ENCODE measurements at places on chromosomes 1 and 21.

DNA sequence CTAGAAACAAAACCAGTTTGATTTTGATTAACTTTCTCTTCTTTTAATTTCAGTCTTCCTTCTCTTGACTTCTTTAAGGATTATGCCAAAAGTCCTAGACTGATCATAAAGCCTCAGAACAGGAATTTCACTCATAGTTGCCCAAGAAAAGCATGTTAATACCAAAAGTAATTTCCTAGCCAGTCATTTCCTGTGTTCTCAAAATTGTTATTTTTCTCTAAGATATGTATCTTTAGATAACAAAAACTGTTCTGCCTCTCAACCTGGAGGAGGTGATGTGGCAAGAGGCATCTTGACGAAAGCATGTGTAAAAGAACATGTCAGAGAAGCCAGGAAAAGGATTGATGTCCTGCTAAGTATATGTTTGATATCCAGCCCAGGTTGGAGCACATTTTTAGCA lies 78.0 kb upstream of the IPO9 start:
- H3K27me3 ChIP-seq, result no peaks in the 10 kb centered on the region
- no peak overlapping the region for H3K27ac ChIP-seq
- no peak for DNase-seq
- no peak overlapping the region for H3K4me3 ChIP-seq

GRCh38 chr1:77832901-77833300 lies 53.5 kb downstream of the MIGA1 start:
- no peak for DNase-seq
- no peaks in the 10 kb centered on the region for H3K4me1 ChIP-seq
- H3K27me3 ChIP-seq, result no peaks in the 10 kb centered on the region
- no peak overlapping the region for H3K4me3 ChIP-seq

DNA sequence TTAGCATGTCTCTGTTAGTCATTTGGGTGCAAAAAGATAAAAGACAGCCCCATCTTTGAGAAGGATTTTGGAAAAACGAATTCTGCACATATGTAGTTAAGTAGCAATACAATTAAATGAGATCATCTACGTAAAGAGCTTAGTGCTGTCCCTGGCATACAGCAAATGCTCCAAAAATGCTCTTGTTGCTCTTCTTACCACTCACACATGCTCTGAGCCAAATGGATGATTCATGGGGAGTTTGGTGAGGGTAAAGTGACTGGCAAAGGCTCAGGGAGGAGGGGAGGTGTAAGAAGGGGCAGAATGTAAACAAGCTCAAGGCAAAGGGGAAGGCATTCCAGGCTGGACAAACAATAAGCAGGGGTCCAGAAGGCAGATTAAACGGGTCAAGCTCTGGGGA lies 191.9 kb downstream of the AK5 start:
- no peaks in the 10 kb centered on the region for H3K36me3 ChIP-seq
- no peak overlapping the region for H3K4me3 ChIP-seq
- H3K27ac ChIP-seq, result no peak overlapping the region
- no peak for DNase-seq
- no peaks in the 10 kb centered on the region for H3K27me3 ChIP-seq

- H3K4me1 ChIP-seq, result no peaks in the 10 kb centered on the region
- no peaks in the 10 kb centered on the region for H3K36me3 ChIP-seq
- H3K4me3 ChIP-seq, result no peak overlapping the region
- H3K27ac ChIP-seq, result no peak overlapping the region
Observed at GRCh38 chr1:234309243-234309597, 64.0 kb upstream of the COA6 start.

DNA sequence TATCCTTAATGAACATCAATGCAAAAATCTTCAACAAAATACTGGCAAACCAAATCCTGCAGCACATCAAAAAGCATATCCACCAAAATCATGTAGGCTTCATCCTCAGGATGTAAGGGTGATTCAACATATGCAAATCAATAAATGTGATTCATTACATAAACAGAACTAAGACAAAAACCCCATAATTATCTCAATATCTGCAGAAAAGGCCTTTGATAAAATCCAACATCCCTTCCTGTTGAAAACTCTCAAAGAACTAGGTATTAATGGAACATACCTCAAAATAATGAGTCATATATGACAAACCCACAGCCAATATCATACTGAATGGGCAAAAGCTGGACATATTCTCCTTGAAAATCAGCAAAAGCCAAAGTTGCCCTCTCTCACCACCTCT lies 54.6 kb upstream of the DEPDC1 start:
- H3K36me3 ChIP-seq, result no peaks in the 10 kb centered on the region
- H3K4me3 ChIP-seq, result no peak overlapping the region
- H3K27me3 ChIP-seq, result no peaks in the 10 kb centered on the region
- DNase-seq, result no peak

DNA sequence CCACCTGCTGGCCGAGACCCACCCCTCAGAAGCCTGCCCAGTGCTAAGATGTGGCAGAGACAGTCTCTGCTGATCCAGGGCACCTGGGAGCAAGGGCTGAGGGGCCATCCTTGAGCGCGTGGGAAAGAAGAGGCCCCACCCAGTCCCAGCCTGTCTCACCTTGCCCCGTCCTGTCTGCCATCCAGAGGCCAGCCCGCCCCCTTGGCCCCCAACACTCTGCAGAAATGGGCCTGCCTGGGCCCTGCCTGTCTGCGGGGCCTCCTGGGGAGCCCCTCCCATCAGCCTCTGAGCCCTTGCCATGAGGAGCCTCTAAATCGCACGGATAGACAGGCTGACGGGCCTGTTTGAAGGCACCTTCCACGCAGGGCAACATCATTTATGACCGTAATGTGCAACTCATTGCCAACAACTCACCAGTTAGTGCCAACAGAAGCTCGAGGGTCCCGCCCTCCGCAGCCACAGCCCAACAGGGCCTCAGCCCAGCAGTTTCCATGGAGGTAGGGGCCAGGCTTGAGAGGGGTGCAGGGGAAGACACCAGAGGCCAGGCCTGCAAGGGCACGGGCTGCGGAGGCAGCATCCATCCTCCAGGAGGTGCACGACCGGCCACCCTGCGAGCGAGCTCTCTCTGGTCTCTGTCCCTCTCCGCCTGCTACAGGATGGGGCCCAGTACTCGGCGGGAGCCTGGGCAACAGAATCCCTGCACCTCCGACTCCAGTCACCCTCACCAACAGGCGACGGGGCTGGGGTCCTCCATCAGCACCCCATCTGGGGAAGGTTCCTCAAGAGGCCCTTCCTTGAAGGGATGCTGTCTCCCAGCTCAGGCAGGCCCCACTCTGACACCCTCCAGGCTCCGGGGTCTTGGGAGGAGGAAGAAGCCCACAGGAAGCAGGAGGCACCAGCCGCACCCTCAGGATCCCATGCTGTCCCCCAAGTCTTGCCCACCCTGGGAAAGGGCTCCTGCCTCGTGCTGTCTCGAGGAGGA lies 78.0 kb downstream of the MEGF6 start:
- no peak overlapping the region for H3K27ac ChIP-seq
- no peak for DNase-seq
- H3K4me1 ChIP-seq, result peaks cover 15% of the 10 kb centered on the region
- H3K36me3 ChIP-seq, result no peaks in the 10 kb centered on the region
- no peaks in the 10 kb centered on the region for H3K27me3 ChIP-seq
- no peak overlapping the region for H3K4me3 ChIP-seq
